ENCODE measurements at places on chromosomes 7 and 10.

GRCh38 chr10:122374859-122375678 is 561 bp downstream of the PLEKHA1 start:
- DNase-seq = peak; percentile 47

GRCh38 chr10:55369670-55370420 is 568.8 kb upstream of the PCDH15 start:
- DNase-seq = no peak

GRCh38 chr7:50346545-50347497 is 42.3 kb downstream of the IKZF1 start:
- no peak for DNase-seq

- no peak for DNase-seq
Measured at GRCh38 chr7:47040795-47041347, 541.0 kb downstream of the TNS3 start.

DNA sequence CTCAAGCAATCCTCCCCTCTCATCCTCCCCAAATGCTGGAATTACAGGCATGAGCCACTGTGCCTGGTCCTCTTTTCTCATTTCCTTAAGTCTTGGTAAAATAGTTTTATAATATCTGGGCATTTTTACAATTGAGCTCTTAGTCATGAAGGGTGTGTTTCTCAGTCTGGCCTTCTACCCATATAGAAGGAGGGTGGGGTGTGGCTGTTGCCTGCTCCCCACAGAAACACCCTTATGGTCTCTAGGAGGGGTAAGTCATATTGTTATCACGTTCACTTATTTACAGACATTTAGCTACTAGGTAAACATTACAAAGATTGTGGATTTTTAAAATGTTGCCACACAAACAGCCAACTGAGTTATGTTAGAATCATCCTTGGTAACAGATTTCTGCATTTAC is 6.7 kb upstream of the OTUD1 start:
- DNase-seq = peak; percentile 72

DNA sequence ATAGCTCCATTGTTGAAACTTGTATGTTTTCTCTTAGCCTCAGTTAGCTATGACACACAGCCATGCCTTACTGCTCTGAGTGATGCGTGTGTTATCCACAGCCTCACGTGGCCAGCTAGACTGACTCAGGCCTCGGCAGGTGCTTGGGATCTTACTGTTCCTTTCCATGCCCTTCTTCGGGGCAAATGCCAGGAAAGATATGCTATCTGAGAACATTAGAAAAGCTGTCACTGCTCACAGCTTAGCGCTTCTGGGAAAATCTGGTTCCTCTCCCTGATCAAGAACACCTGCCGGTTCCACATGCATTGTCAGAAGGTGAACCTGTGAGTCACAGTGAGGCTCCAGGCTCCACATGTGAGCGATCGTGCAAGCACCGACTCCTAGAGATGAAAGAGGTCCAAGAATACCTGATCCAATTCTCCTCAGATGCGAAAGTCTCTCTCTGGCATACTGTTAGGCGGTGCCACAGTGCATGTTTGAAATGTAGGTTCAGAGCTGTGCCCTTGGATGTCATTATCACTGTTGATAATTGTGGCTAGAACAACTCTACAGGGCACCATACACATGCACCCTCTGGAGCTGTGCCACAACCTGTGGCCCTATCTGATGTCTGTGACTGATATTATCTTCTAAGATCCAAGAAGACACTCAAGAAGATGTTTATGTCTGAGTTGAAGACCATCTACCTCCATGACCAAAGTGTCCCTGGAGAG is 247.8 kb upstream of the IGFBP3 start:
- DNase-seq = no peak

DNA sequence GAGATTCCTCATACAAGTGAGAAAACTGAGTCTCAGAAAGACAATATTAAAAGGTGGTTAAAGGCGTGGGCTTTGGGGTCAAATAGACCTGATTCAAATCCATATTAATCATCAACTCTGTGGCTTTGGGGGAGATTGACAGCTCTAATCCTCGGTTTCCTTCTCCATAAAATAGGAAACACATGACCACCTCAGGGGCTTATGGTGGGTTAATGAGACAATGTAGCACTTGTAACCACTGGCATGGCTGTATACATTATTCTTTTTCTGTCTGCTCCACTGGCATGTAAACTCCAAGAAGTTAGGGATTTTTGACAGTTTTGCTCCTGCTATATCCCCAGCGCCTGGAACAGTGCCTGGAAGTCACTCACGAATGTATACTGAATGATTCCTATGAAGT is 120.8 kb upstream of the GAD2 start:
- DNase-seq = no peak

- no peak for DNase-seq
Measured at GRCh38 chr7:25546306-25546705, 318.0 kb upstream of the NPVF start.

DNA sequence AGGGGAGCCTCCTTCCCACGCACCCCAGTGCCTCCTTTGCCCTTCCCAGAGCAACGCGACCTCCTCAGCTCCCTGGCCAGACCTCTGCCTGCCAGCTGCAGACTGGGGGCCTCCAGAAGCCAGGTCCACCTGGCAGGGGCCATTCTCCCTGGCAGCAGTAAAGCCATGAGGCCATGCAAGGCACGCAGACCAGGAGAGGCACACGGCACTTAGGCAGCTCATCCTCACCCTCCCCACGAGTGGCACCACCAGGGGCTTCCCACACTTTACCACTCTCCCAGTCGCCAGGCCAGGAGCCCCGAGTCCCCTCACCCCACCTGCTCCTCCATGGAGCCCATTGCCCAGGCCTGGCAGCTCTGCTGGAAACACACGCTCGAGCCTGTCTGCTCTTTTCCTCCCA is 85.4 kb downstream of the PROSER2 start:
- DNase-seq = no peak

DNA sequence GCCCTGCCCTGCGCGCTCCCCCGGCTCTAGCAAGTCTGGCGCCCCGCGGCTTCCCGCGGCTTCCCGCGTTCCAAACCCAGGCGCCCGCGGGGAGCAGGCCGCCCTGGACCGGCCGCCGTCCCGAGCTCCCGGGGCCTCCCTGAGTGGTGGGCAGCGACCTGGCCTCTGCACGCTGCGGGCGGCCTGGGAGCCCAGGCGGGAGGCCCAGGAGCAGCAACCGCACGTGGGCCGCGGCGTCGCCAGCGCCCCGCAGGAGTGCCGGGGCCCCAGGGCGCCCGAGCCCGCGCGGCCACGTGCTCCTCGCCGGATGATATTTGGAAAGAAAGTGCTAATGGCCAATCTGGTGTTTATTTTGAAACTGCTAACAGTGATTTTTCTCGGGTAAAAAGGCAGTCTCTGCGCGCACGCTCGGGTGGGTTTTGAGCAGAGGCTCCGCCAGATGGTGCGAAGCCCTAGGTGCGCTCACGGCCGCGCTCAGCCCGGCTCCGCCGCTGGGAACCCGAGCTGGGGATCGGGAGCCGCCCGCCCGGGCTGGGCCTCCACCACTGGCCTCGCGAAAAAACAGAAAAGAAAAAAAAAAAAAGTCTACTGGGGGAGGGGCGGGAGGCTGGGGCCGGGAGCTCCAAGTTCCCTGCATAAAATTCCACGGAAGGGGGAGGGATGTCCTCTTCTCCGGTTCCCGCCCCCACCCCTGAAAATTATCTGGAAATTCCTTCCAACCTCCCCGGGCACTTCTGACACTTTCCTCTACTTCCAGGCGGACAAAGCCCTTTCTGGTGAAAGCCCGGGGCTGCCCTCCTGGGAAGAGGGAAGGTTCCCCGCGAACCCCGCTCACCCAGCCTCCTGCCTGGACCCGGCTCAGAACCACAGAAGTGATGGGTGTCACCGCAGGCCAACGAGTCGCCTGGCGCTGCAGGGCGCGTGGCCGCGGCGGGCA is 4.3 kb downstream of the EBF3 start:
- no peak for DNase-seq

DNA sequence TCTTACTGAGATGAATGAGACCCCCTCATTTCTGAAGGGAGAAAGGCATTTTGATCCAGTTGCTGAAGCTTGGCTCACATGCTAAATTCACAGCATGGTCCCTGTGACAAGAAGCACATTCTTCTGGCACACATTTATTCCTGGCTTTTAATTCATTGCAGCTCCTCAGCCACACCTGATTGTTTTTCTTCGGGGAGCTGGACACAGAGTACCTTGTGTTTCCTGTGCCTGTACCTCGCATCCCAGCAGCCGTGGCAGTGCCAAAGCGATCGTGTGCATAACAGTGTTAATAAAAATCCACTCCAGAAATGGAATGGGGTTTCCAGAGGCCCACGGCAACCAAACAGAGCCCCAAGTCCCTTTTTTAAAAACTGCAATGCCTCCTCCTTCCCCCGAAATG is 615.3 kb upstream of the MGMT start:
- DNase-seq = no peak

DNA sequence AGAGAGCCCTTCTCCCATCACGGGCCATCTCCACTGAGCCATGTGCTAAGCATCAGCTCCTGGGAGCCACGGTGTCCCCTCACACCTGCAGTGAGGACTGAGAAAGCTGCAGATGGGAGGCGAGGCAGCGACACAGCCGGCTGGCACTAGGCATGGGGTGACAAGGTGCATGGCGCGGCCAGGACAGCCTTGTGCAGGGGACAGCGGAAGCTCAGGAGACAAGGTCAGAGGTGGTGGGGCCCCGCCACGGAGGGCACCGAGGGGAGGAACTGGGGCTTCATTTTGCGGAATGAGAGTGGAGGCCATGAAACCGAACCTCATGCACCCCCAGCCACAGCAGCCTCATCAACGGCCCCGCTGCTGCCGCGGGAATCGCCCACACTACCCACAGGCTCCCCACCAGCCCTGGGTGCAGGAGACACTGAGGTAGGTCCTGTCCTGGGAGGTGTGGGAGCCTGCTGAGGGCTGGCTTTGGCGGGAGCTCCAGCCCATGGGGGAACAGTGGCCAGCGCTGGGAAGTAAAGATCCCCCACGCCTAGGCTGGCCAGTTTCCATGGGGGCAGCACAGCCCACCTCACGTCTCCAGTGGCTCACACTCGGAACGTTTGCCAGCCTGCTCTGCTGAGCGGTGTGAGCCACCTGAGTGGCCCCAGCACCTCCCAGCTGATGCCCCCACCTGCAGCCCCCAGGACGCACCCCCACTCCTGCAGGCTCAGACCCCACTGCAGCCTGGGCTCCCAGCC is 71.2 kb upstream of the INSIG1 start:
- no peak for DNase-seq

DNA sequence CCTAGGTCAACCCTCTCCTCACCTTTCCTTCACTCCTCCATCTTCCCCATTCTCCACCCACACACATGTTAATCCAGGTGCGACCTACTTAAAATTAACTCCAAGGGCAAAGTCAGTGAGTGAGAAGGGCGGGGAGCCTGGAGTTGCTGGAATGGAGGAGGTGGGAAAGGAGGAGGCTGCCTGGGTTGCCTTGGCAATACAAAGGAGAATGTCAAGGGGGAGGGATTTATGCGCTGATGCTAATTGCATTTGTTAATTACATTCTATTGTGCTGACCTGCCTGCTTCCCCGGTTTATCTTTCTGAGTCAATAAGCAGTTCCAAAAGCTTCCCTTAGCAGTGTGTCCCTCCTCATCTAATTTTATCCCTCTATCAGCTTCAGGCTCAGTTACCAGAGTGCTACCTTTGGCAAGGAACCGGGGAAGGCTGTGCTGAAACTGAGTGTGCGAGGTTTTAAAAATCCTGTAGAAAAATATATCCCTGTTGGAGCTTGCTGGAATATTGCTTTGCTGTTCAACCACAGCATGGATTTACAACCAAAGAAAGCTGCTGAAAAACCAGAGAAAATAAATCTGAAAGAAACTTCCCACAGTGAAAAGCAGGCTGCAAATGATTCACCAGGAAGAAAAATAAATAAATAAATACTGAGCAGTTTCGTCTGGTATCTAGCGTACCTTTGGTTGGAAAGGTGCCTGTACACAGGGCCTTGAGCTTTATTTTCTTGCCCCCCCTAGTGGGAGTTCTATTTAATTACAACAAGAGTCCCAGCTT is 113.2 kb upstream of the DGKB start:
- DNase-seq = no peak

DNA sequence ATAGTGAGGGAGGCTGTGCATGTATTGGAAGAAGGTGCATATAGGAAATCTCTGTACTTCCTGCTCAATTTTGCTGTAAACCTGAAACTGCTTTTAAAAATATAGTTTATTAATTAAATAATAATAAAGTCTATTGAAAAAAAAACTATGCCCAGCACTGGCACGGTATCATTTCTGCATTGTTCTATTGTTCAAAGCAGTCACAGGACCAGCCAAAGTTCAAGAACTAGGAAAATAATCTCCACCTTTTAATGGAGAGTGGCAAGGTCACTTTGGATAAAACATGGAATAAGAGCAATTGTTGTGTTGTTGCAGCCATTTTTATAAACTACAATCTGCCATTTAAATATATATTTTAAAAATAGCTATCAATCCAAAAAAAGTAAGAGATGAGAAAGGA is 24.7 kb downstream of the ASAH2 start:
- DNase-seq = no peak

GRCh38 chr7:31595390-31595789 is 81.5 kb downstream of the ITPRID1 start:
- DNase-seq = no peak

DNA sequence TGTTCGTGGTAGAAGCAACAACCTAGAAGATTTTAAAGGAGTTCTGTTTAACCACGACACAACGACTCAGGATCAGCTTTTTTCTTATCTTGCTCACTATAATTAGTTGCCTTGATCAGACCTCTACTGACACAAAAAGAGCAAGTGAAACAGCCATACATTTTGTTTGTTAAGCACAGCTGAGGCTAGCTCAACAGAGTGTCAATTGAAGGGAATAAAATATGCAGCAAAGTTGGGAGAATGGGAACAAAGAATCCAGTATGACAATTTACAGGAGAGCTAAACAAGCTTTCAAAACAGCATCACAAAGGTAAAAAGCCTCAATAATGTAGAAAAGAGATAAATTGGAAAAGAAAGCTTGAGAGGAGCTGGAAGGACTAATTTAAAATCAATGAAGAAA is 40.5 kb upstream of the HERPUD2 start:
- DNase-seq = no peak

GRCh38 chr10:32161586-32161985 is 105.4 kb upstream of the KIF5B start:
- DNase-seq = no peak

DNA sequence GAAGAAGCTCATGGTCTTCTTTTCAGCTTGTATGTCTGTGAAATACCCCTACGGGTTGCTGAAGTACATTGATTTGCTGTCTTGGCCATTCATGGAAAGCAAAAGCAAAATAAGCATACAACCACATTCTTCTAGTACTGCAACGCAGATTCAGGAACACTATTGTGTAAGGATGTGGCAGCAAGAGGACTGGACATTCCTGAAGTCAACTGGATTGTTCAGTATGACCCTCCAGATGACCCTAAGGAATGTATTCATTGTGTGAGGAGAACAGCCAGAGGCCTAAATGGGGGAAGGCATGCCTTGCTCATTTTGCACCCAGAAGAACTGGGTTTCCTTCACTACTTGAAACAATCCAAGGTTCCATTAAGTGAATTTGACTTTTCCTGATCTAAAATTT is 133.4 kb upstream of the ANKRD1 start:
- DNase-seq = no peak
